Activated CD4-positive, alpha-beta T cell treated with anti-CD3 and anti-CD28 coated beads, Interleukin-2, amount 50 U/mL, for 4 hours (primary cell): ENCODE measurements at places on chromosomes 5 and 9.
A peak's percentile ranks its signal among the peaks of the same experiment; 100 is the strongest.

GRCh38 chr5:65535529-65535987 lies 27.4 kb downstream of the CENPK start:
- no peak for DNase-seq

DNA sequence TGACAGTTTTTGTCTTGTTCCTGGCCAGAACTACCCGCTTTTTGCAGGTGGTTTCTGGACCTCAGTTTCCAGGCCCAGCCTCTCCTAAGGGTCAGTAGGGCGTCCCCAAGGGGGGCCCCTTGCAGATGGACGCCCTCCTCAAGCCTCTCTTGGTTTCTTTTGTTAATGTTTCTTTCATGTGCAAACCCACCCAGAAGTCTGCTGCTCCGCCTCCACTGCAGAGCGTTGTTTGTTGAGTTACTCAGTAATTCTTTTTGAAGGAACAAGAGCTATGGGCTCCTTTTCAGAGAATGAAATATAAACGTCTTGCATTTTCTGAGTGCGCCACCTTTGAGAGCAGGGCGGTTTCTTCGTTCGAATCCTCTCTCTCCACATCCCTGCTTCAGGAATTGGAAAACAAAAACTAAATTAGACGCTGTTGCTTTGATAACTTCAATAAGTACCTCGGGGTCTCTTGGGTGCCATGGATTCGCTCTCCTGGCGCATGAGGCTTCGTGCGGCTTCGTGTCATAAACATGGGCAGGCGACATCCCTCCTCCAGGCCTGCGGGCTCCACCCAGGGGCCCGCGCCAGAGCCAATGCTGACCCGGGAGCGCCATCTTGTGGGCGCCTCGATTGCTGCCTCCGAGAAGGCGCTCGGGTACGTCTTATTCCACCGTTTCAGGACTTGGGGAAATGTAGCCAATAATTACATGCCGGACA lies 38.3 kb upstream of the CKMT2 start:
- DNase-seq: peak; percentile 75

- DNase-seq: no peak
Measured at GRCh38 chr9:90698871-90699440, 56.3 kb upstream of the DIRAS2 start.

GRCh38 chr9:87696641-87697040 lies 29.3 kb upstream of the CTSL start:
- DNase-seq: no peak

DNA sequence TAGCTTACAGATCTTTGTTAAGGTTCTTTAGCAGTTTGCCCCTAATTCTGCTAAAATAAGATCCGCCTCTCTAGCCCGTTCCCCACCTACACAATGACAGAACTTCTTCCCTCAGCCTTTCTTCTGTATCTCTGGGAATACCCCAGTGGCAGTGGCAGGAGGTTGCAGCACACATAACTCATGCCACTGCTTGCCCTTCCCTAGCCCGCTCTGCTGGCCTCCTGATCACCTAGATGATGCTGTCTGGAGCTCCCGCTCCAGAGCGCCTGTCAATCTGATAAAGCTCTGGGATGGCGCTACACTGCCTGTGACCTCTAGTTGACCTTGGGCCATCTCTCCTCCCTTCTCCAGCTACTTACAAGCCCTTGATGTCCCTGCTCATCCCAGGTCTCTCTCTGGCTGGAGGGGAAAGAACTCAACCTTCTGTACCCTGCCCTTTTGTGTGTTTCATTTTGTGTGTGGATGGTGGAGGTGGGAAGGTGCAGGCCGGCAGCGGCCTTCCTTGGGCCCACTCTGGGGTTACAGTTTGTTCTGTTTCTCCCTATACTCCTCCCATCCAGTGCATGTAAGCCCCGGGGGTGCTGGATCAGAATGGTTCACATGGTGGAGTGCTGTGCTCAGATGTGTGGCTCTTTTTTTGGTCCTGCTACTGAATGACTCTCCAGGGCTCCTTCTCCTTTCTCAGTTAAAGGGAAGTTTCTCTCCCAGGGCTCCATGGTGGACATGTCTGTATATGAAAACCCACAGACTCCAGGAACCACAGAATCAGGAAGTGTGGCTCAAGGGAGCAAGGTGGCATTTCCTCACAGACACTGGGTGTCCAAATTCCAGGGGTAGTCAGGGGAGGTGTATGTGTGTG lies 29.1 kb downstream of the MTX3 start:
- no peak for DNase-seq

DNA sequence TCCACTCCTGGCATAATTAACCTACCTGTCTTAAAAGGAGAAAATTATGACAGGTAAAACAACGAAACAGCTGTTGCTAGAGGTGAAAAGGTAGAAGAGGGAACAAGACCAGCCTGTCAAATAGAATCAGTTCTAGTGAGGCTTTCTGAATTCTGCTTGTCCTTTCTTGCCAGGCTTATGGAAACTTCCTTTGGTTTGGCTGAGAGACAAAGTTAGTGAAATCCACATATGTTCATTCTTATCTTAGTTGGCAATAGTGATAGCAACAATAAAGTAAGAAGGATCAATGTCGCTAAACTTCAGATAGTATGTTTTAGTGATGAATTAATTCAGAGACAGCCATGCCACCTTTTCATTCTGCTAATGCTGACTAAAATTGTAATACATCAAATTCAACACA lies 34.4 kb downstream of the HAPLN1 start:
- DNase-seq: no peak

- no peak for DNase-seq
Measured at GRCh38 chr5:175214152-175214551, 229.8 kb downstream of the DRD1 start.

- no peak for DNase-seq
Measured at GRCh38 chr9:92968081-92968480, 20.8 kb downstream of the FGD3 start.

GRCh38 chr5:159106569-159107282 lies 7.0 kb upstream of the EBF1 start:
- DNase-seq: peak; percentile 57

DNA sequence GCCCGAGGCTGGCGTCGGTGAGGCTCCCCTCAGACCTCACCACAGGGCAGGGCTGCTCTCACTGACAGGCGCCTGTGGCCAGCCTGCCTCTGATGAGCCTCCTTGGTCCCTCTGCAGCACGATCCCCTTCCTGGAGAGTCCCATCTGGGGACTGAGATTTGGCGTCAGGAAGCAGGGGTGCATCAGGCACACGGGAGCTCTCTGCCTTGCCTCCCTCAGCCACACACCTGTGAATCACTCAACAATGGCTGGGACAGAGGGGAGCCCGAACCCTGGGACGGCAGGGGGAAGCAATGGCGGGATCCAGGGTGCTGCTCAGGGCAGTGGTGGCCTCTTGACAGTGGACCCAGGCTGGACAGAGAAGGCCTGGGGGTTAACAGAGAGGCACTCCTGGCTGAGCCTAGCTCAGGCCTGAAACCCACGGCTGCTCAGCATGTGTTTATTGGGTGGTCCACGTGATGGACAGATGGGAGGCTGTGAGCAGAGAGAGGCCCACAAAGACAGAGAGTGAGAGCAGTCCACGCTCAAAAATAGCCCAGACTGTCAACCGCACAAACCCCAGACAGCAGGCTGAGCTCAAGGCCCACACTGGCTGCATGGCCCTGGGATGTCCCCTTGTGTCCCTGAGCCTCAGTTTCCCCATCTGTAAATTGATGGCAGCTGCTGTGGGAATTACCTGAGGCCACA lies 11.9 kb downstream of the RASGEF1C start:
- no peak for DNase-seq

DNA sequence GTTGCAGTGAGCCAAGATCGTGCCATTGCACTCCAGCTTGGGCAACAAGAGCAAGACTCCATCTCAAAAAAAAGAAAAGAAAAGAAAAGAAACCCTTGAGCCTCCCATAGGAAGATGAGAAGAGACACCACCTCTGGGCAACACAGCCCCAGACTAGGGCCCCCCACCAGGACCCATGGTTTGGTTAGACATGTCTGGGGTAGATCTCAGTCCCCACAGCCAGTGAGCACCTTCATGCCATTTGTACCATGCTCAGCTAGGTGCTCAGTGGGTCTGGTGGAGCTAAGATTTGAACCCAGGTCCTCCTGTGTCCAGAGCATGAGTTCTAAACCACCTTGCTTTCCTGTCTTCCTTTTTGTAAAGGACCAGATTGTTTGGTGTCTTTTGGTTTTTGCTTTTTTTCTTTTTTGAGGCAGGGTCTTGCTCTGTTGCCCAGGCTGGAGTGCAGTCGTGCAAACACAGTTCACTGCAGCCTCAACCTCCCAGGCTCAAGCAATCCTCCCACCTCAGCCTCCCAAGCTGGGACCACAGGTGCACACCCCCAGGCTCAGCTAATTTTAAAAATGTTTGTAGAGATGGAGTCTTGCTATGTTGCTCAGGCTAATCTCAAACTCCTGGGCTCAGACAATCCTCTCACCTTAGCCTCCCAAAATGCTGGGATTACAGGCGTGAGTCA lies 11.7 kb downstream of the OLFML2A start:
- DNase-seq: no peak

DNA sequence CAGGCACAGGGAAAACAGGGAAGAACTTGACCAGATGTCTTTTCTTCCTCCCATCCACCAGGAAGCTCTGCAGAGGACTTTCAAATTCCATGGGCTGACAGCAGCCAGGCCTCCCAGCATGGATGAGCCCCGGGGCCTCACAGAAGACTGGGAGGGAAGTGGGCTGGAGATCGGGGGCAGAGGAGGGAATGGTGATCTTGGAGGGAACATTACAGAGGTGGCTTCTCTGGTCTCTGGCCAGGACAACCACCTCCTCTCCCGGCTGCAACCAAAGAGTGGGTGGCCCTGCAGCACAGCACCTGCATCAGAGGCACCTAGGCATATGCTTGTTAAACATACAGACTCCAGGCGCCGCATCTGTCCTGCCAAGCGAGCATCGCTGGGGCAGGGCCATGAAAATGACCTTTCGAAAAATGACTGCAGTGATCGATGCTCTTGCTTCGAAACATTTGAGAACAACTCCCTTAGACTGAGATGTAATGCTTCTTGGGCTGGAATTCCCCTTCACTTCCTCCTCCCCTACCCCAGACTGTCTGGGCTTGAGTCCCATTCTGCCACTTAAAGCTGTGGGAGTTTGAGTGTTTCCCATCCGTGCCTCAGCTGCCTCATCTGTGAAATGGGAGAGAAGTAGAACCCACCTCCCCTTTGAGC lies 68.7 kb upstream of the UNC5A start:
- no peak for DNase-seq

GRCh38 chr9:104539275-104539674 lies 2.6 kb upstream of the OR13C3 start:
- no peak for DNase-seq

GRCh38 chr9:134405527-134405926 lies 79.3 kb downstream of the RXRA start:
- no peak for DNase-seq

DNA sequence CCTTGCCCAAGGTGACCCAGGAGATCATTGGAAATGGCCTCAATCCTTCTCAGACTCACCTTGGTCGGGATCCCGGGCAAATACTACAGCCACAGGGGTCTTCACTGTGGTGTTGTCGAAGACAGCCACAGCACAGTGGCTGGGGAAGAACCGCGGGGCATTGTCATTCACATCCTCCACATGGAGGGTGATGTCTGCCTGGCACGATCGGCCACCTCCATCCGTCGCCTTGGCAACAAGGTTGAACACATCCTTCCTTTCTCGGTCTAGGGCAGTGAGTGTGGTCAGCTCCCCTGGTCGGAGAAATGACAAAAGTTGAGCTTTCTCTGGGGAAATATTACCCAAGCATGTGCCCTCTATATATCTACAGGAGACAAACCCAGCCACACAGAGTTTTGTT lies 56.8 kb downstream of the FAT2 start:
- DNase-seq: no peak

- DNase-seq: no peak
Measured at GRCh38 chr5:179342577-179342976, 2.7 kb downstream of the ADAMTS2 start.

DNA sequence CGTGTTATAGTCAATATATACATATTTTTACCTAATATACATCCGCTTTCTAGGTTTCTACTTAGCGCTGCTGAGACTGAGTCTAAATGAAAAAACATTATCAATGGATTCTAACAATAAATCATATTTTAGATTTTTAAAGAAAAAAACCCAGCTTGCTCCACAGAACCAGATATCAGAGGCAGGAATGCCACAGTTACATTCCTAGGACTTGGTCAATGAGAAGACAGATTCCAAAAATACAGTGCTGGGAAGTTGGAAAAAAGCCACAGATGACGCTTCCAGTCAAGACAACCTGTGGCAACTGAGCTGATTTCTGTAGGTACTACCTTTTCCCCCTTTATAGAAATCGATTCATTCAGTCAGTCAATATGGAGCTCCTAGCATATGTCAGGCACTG lies 577 bp upstream of the CCDC112 start:
- no peak for DNase-seq

DNA sequence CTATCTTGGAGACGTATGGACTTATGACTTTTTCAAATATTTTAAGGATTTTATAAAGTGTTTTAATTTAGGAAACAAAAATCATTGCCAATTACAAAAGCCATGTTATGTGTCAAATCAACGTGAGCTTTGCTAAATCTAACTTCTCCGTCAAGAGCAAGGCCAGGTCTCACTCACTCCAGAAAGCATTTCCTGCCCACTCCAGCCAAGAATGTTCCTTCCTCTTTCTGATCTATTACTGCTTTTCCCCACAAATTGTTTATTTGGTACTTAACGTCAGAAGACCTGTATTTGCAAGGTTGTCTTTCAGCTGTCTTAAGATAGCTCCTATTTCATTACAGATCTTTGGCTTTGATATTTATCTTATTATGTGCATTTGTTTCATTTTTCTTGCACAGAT lies 193.5 kb upstream of the HAPLN1 start:
- DNase-seq: no peak

DNA sequence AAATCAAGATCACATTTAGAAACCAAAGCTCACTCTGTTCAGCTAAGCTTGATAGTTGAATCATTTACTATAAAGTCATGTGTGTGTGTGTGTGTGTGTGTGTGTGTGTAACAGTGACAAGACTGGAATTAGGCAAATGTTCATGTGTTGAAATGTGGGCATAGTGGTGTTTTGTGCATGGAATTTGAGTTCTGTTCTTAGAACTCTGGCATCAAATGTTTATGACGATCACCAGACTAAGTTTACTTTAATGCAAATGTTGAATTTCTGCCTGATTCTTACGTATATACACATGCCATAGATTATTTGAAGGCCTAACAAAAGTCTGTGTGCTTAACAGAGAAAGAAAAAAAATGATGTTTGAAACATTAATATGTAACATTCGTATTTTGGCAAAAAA lies 72.8 kb upstream of the COL5A1 start:
- DNase-seq: no peak

- peak; percentile 64 for DNase-seq
Measured at GRCh38 chr5:10635257-10635866, 71.5 kb downstream of the ANKRD33B start.

GRCh38 chr5:74099538-74100267 lies 473.7 kb downstream of the ARHGEF28 start:
- no peak for DNase-seq

GRCh38 chr9:36064448-36065037 lies 27.8 kb downstream of the RECK start:
- no peak for DNase-seq
